ENCODE measurements at places on chromosomes 2 and 18.

DNA sequence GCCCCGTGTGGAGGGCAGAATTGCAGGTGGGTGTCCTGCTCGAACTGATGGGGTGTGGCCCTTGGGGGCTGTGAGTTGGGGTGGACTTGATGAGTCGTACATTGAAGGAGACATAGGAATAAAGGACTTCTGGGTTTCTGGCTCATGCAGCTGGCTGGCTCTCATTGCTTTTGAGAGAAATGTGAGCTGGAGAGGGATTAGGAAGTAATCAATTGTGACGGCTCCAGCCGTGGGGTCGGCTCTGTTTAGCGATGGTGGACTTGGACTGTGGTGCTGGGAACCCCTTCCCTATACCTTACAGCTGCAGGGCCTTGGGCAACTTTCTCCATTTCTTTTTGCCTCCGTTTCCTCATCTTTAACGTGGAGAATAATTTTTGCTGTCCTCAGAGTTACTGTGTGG is 9.2 kb downstream of the IMPA2 start:
- no peak for DNase-seq
- no peak overlapping the region for H3K27ac ChIP-seq
- H3K4me3 ChIP-seq: no peak overlapping the region
- H3K27me3 ChIP-seq: no peaks in the 10 kb centered on the region

DNA sequence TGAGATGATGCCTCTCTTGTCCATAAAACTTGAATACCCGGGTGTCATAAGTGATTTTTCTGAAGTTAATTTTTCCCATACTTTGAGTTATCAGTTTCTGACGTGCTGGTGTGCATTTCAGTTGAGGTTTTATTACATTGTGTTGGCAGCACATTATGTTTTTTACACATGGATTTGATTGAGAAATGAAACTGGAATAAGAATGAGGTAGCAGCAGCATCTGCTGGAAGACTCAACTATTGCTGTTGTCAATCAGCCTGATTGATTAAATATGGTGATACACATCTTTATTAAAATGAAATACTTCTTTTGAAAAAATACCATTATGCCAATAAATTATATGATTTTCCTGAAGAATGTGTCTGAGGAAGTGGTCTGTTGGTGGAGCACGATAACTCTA is 60.5 kb downstream of the INSIG2 start:
- H3K4me3 ChIP-seq: no peak overlapping the region
- no peak for DNase-seq
- no peaks in the 10 kb centered on the region for H3K36me3 ChIP-seq

DNA sequence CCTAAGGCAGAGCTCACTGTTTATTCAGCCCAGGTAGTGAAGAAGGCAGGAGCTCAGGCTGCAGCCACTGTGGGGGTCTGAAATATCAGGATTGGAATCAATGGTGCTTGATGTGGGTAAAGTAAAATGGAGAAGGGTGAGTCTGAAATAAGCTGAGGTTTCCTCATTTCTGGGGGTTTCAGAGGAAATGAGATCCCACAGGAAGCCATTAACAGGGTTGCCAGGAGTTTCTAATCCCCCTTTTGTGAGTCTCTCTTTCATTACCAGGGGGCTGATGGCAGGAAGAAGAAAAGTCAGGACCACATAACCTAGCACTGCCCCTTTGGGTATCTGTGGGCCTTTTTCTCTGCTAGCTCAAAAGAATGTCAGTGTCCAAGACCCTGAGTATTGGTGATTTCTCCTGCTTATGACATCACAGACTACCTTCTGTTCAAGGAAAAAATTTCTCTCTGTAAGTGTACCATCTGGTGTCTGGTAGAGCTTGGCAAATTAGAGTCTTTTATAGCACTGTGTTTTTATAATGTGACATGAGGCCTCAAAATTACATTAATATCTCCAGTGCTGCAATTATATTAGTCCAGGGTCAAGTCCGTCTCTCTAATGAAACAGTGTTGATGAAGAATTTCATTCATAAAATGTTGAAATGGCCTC is 56.0 kb downstream of the LBH start:
- peaks cover 11% of the 10 kb centered on the region for H3K4me1 ChIP-seq
- no peaks in the 10 kb centered on the region for H3K27me3 ChIP-seq

DNA sequence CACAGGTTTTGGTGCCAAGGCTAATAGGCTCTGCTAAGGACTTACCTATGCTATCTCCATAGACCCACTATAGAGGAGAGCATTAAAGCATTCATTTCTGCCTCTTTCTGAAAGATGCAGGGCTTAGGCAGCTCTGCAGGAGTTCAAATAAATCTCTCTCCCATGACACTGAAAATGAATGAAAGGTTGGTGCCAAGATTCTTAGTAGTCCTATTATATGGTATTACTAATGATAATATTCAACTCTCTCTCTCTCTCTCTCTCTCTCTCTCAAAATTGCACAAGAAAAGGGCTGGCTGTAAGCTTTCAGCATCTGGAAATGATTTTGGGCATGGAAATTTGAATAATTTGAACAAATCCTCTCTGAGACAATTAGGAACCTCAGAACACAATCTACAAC is 433.7 kb downstream of the MBD2 start:
- H3K4me1 ChIP-seq: no peaks in the 10 kb centered on the region
- no peak overlapping the region for H3K27ac ChIP-seq
- DNase-seq: no peak
- no peak overlapping the region for H3K4me3 ChIP-seq

DNA sequence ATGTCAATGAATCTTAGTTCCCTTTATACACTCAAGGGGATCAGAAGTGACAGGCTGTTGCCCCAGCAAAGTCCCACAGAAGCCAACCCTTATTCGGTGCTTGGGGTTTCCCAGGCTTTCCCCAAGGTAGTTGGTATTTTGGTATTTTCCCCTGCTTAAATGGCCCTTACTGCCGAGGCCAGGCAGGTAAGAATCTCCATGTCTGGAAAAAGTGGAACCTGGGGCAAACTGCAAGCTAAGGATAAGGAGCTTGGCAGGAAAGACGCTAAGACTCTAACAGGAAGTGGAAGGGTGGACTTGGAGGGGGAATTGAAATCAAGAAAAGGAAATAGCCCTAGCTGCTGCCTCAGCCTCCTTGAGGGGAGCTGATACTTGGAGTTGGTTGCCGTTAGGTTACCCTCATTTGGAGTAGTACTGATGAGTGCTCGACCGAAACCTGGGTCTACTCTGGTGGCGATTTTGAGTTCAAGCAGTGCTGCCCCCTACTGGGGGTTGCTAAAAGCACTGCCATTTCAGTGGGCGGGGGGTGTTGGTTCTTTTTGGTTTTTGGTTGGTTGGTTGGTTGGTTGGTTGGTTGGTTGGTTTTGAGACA is 3.3 kb upstream of the GPBAR1 start:
- DNase-seq: peak; percentile 62
- no peak overlapping the region for H3K4me3 ChIP-seq
- no peaks in the 10 kb centered on the region for H3K27me3 ChIP-seq
- peak overlapping the region; percentile 66 for H3K27ac ChIP-seq
- H3K36me3 ChIP-seq: peaks cover 7% of the 10 kb centered on the region
- peaks cover 2% of the 10 kb centered on the region for H3K4me1 ChIP-seq

DNA sequence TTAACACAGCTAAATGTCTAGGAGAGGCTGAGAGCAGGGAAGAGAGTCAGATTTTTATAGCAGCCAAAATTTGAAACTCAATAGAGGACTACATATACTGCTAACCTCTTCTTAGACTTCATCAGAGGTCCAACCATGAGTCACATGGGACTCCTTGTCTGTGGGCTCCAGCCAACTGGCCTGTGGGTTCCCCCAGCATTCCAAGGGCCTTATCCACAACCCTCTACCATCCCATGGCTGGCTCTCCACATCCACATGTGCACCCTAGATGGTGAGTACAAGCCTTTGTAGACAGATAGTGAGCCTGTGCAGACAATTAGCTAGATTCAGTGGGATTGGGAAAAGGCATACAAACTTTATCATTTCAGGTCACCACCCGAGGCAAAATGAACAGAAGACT is 901.9 kb upstream of the ZEB2 start:
- no peak for DNase-seq
- no peaks in the 10 kb centered on the region for H3K27me3 ChIP-seq
- no peak overlapping the region for H3K27ac ChIP-seq

GRCh38 chr2:48607307-48608014 is 10.2 kb upstream of the GTF2A1L start:
- no peak overlapping the region for H3K4me3 ChIP-seq
- H3K4me1 ChIP-seq: no peaks in the 10 kb centered on the region
- no peaks in the 10 kb centered on the region for H3K36me3 ChIP-seq

GRCh38 chr2:30766666-30767065 is 40.6 kb downstream of the CAPN13 start:
- H3K4me1 ChIP-seq: peaks cover 2% of the 10 kb centered on the region
- no peak for DNase-seq
- no peak overlapping the region for H3K4me3 ChIP-seq

DNA sequence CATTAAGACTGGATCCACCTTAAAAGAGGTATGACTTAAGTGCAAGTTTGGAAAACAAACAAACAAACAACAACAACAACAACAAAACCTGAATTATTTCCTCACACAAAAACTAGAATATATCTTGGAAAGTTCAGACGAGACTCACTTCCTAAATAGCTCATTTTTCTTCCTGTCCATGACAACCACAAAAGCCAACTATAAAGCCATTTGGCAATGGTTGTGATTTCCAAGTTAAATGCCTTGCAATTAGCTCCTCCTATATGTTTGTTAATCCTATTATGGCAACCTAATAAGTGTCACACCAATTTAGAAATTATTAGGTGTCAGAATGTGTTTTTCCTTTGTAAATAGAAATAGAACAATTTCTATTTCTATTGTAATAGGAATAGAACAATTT is 91.6 kb upstream of the ARL5A start:
- H3K36me3 ChIP-seq: no peaks in the 10 kb centered on the region
- H3K4me3 ChIP-seq: no peak overlapping the region
- DNase-seq: no peak
- H3K4me1 ChIP-seq: peaks cover 2% of the 10 kb centered on the region
- H3K27ac ChIP-seq: no peak overlapping the region

- no peak overlapping the region for H3K4me3 ChIP-seq
- DNase-seq: no peak
- no peaks in the 10 kb centered on the region for H3K27me3 ChIP-seq
- no peaks in the 10 kb centered on the region for H3K36me3 ChIP-seq
- H3K27ac ChIP-seq: no peak overlapping the region
Observed at GRCh38 chr2:123656590-123656989, 368.5 kb upstream of the CNTNAP5 start.

DNA sequence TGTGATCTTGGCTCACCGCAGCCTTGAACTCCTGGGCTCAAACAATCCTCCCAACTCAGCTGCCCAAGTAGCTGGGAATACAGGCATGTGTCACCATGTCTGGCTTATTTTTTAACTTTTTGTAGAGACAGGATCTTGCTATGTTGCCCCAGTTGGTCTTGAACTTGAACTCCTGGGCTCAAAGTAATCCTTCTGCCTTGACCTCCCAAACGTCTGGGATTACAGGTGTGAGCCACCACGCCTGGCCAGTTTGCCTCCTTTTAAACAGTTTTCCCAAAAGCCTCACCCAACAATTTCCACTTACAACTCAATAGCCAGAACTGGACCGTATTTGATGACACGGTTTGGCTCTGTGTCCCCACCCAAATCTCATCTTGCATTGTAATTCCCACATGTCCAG is 300.9 kb upstream of the STON1 start:
- no peaks in the 10 kb centered on the region for H3K36me3 ChIP-seq
- no peak overlapping the region for H3K27ac ChIP-seq
- no peak overlapping the region for H3K4me3 ChIP-seq
- H3K4me1 ChIP-seq: no peaks in the 10 kb centered on the region

DNA sequence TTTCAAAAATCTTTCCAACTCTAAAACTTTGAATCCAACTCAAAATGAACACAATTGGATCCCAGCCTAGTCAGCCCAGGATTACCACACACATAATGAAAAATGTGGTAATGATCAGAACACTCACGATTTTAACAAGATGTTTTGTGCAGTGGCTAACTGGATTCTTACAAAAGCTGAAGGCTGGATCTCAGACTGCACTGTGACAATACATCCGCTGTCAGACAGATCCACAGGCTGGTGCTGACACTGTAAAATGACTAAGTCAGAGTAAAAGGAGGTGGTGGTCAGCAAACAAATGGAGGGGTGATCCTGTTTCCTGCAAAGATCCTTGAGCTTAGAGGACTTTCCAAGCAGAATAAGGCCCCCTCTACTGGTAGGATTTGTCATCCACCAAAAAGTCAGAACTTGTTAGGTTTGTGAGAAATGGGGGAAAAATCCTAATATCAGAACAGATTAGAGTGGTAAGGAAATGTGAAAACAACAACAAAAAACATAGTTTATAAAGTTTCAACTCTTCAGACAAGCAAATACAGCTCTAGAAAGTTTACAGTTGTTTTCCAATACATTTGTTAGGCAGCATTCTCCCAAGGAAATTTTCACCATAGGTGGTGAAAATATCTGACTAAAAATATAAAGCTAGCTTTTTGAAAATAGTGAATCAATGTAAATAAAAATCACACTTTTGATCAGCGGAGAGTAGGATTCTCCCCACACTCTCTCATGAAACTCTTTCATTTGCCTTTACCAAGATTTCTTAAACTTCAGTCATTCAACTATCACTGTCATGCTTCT is 211.9 kb downstream of the AGPS start:
- H3K4me3 ChIP-seq: no peak overlapping the region
- H3K27me3 ChIP-seq: no peaks in the 10 kb centered on the region
- no peak overlapping the region for H3K27ac ChIP-seq
- H3K36me3 ChIP-seq: no peaks in the 10 kb centered on the region
- no peak for DNase-seq

DNA sequence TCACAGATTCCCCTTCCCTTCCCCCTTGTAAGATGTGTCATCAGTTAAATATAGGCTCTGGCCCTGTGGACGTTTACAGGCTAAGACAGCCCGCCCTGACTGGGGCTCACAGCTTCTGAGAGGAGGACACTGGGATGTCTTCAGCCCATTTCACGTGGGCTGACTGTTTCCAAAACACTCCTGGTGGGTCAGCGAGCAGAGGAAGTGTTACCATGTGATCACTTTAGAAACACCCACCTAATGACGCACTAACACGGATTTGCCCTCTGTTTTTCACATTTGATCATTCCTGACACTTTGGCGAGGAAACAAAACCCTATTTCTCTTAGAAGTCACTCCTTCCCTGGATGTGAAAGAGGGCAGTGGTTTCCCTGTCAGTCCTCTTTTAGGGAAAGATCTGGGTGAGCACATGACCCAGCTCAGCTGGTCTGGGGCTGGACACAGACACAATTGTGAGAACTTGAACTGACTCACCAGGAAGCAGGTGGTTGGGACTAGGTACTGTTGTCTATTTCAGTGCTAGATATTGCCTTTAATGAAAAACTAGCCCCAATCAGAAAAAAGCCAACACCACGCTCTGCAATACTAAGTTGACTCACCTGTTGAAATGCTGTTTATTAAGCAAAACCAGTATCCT is 38.8 kb downstream of the BMP10 start:
- peak overlapping the region; percentile 10 for H3K27ac ChIP-seq
- peaks cover 23% of the 10 kb centered on the region for H3K4me1 ChIP-seq
- peaks cover 12% of the 10 kb centered on the region for H3K36me3 ChIP-seq
- no peak for DNase-seq

GRCh38 chr2:78407960-78408794 is 617.3 kb upstream of the REG3G start:
- no peak overlapping the region for H3K27ac ChIP-seq
- no peak overlapping the region for H3K4me3 ChIP-seq
- no peaks in the 10 kb centered on the region for H3K36me3 ChIP-seq
- H3K4me1 ChIP-seq: no peaks in the 10 kb centered on the region
- DNase-seq: no peak
